Fibroblast of skin of right quadriceps (primary cell): ENCODE measurements at places on chromosomes 16 and 17.
A peak's percentile ranks its signal among the peaks of the same experiment; 100 is the strongest.

DNA sequence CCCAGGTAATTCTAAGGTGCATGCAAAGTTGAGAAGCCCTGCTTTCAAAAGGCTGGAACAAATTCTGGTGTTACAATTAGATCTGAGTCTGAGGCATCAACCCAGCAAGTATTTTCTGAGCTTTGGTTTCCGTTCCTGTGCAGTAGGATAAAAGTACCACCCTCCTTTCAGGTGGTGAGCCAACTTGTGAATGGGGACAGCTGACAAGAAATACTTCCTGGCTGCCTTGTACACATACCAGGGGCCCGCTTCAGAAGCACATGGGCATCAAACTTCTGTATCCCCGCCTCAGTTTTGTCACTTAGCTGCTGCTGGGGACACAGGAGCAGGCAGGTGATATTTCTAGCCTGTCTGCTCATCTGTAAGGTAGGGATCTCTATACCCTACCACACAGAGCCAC lies 252.2 kb downstream of the CPPED1 start:
- no peak for DNase-seq

GRCh38 chr17:62724398-62725146 lies 83.5 kb downstream of the MARCHF10 start:
- DNase-seq: peak; percentile 25

- DNase-seq: no peak
Measured at GRCh38 chr16:965036-965395, 5.8 kb downstream of the LMF1 start.

DNA sequence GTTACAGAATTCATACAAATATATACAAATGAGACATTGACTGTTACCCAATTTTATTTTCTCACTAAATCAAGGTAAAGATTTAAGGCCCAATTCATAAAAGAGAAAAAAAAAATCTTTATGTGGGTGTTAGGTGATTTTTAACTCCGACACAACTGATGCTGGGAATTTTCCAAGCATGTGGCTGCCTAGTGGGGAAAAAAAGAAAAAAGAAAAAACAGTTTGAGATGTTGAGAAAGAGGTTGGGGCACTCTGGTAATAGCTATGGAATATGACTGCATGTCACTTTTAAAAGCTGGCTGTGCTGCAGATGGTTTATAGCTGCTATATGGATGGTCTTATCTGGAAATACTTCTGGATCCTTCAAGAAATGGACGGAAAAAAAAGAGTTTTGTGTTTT lies 739.9 kb upstream of the SOX9 start:
- DNase-seq: no peak

DNA sequence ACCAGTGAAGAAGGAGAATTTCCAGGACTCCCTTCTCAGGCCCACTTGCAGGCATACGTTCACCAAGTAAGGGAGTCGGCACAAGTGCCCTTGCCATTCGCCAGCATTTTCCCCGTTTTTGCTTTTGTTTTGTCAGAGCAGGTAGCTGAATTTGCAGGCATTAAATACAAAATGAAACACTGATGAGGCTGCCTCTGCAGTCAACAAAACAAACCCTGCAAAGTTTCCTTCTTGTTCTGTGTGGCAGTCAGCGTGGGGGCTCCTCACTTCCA lies 7.8 kb downstream of the GLOD4 start:
- no peak for DNase-seq

GRCh38 chr17:354651-355556 lies 2.3 kb upstream of the RPH3AL start:
- DNase-seq: no peak

DNA sequence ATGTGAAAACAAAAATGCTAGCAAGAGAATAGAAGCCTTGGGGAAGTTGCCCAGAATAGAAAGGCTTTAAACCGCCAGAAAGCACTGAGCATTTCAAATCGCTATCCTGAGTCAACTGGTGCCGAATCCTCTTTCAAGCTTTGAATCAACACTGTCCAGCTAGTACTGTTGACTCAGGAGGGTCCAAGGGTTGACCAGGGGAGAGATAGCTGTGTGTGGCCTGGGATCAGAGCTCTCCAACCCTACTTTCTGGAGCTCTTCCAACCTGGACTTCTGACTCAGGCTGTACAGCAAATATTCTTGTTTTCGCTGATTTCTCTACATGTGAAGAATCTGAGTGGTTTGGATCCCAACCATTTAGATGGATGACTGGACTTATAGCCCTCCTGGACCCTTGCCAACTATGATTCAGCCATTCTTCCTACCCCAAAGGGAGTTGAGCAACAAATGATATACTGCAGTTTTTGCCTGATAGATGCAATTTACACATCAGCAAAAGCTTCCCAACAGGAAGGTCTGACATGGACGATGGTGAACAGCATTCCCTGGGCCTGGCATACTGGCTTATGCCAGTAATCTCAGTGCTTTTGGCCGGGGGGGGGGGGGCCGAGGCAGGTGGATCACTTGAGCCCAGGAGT lies 154.0 kb upstream of the SDK2 start:
- peak; percentile 99 for DNase-seq

DNA sequence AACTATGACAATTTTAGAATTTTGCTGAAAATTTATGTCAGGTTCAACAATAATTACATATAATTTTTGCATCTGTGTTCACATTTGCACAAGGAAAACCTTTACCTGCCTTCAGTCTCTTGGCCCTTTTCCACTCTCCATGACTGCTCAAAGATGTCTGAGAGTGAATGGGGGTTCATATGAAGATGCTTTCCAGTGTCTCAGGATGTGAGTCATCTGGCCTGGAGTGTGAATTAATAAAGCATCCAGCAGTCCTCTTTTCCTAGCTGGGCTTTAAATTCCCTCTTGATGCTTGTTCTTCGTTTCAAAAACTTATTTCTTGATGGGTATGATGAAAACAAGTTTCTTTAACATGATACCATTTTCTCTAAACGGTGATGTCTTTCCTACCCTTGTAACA lies 99.9 kb downstream of the CDK5R1 start:
- peak; percentile 79 for DNase-seq

DNA sequence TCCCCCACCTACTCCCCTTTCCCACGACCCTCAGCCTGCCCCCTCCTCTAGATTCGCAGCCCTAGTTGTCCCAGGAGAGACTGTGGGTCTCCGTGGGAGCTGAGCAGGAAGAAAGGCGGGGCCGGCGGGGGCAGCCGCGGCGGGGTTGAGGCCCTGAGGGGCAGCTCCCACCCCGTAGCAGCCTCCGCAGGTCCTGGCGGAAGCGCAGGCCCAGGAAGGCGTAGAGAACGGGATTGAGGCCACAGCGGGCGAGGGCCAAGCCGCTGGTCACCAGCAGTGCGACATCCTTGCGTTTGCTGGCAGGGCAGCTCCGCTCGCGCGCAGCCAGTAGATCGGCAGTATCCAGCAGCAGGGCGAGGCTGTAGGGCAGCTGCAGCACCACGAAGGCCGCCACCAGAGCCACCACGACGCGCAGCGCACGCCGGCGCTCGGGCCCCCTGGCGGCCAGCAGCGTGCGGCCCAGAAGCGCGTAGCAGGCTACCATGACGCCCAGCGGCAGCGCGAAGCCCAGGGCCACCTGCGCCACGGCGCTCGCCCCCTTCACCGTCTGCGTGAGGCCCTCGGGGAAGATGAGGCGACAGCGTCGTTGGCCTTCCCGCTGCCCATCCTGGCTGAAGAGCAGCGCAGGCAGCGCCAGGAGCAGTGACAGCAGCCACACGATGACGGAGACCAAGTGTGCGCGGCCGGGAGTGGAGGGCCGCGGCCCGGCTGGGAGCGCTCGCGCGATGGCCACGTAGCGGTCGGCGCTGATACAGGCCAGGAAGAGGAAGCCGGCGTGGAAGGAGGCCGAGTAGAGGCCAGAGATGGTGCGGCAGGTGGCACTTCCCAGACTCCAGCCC lies 1.9 kb downstream of the CCR10 start:
- DNase-seq: peak; percentile 80

DNA sequence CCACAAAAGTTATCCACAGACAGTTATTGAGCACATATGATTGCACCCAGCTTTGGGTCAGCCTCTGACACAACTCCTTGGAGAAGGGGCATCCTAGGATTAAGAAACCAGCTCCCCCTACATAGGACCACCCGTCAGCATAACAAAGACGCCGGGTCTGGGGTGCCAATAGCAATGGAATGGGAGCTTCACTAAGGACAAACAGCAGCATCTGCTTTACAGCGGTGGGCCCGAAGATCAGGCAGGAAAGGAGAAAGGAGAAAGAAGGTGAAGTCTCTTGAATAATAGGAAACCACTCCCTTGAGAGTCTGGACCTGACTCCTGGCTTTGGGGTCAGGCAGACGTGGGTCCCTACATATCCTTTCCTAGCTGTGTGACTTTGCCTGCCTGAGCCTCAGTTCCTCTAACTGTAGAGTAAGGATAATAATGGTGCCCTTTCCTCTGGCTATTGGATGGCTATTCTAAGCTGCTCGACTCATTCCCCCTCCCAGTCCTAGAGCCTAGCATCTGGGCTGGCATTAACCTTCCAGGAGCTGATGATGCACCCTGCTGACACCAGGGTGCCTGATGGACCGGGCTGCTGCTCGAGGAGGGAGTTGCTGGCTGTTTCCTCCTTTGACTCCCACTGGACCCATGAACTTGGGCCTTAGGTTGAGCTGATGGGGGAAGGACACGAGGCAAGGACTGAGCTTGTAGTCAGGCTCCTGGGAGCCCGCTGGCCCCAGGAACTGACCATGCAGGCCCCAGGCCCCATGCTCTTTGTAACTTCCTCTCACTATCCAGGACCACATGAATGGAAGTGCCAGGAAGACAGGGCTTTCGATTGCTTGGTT lies 94.2 kb downstream of the C16orf78 start:
- DNase-seq: no peak

- DNase-seq: no peak
Measured at GRCh38 chr17:13525876-13526275, 75.9 kb downstream of the HS3ST3A1 start.

DNA sequence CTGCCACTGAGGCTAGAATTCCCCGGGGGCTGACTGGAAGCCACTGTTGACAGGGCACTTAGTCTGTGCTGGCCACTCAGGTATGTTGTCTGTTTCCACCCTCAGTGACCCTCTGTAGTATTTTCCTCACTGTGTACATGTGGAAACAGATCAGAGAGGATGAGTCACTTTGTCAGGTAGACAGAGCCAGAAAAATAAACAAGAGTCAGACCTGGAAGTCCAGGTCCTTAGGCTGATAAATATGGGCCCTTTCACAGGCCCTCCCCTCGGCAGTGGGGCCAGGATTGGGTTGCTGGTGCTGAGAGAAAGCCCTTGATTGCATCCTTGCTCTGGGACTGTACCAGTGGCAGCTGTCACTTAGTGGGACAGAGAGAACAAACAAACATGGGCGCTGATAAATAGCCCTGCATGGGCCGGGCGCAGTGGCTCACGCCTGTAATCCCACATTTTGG lies 21.3 kb downstream of the PGS1 start:
- DNase-seq: no peak

DNA sequence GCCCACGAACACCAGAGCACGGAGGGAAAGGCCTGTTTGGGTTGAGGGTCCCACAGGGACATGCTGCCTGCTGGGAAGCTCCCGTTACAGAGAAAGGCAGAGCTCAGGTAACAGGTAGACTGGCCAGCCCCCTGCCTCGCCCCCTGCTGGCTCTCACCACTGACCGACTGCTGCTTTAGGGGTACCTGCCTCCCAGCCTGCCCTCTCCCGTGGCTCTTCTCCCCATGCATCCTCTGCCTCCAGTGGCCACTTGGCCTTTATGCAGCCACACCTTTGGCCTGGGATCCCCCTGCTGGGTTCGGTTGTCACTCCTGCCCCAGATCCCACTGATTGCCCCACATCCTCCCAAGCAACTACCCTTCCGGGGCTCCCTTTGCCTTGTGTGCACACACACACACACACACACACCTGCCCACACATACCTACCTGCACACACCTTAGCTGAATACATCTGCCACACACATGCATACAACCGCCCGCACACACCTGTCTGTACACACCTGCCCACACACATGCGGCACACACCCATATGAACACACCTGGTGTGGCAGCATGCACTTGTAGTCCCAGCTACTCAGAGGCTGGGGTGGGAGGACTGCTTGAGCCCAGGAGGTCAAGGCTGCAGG lies 7.1 kb downstream of the MCRIP1 start:
- DNase-seq: no peak

- DNase-seq: no peak
Measured at GRCh38 chr16:64907844-64908243, 214.0 kb downstream of the CDH11 start.

GRCh38 chr17:66612993-66613392 lies 221.9 kb upstream of the CACNG5 start:
- DNase-seq: no peak

DNA sequence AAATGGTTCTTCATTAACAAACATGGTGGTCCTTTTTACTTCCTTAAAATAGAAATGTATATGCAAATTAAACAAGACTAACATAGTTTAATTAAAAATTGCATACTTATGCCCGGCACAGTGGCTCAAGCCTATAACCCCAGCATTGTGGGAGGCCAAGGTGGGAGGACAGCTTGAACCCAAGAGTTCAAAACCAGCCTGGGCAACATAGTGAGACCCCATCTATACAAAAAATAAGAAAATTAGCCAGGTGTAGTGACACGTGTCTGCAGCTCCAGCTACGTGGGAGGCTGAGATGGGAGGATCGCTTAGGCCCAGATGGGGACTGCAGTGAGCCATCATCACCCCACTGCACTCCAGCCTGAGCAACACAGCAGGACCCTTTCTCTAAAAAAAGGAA lies 18.4 kb downstream of the CDC27 start:
- no peak for DNase-seq

DNA sequence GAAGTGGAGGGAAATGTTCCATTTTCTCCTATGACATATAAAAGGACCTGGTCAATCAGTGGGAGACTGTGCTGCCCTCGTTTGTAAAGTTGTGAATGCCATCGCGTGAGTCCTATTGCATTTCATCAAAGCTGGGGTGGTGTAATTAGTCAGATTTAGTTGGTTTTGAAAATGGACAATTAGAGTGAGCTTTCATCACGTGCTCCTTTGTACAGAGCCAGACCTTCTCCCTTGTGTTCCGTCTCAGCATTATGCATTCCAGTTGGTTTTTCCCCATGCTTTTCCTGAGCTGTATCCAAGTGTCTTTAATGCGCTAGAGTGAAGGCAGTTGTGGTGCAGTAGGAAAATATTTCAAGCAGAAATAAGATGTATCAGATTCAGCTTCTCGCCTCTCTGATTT lies 10.4 kb downstream of the SEC14L1 start:
- DNase-seq: no peak

GRCh38 chr17:41530062-41531048 lies 2.2 kb upstream of the KRT19 start:
- DNase-seq: peak; percentile 69

DNA sequence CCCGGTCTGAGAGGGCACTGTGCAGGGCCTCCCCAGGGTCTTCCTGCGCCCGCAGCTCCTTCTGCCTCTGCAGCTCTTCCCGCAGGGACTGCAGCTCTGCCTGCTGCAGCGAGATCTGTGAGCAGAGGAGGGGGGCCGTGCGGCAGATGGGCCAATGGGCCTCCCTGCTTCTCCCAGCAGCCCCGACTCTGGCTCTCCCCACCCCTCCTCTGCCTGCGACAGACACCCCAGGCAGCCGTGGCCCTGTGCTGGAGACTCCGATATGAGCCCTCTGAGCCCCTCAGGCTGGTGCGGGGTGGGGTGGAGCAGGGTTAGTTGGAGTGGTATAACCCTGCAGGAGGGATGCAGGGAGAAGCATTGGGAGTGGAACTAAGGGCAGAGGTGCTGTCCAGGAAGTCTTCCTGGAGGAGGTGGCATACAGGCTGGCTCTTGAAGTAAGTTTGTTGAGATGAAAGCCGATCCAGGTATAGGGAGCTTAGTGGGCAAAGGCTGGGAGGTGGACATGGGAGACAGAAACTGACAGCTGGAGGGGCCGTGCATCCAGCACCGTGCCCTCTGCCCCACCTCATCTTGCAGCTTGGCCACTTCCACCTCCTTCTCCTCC lies 5.0 kb downstream of the THOC6 start:
- DNase-seq: no peak
